ENCODE measurements at places on chromosomes 5 and 9. TPM values are rescaled to one million over a fixed set of nuclear protein-coding genes. Genes with fewer than 3 reads are reported as not detected.

SPAAR gene
- 9.8 TPM for total RNA-seq

- no peak for DNase-seq
Observed at GRCh38 chr5:179802950-179803562, 3.6 kb downstream of the MGAT4B start.

GRCh38 chr5:135850231-135850630, 15.8 kb downstream of the SLC25A48 start:
- DNase-seq: no peak

GRCh38 chr5:18968966-18969365, 1019.0 kb downstream of the CDH18 start:
- no peak for DNase-seq

DNA sequence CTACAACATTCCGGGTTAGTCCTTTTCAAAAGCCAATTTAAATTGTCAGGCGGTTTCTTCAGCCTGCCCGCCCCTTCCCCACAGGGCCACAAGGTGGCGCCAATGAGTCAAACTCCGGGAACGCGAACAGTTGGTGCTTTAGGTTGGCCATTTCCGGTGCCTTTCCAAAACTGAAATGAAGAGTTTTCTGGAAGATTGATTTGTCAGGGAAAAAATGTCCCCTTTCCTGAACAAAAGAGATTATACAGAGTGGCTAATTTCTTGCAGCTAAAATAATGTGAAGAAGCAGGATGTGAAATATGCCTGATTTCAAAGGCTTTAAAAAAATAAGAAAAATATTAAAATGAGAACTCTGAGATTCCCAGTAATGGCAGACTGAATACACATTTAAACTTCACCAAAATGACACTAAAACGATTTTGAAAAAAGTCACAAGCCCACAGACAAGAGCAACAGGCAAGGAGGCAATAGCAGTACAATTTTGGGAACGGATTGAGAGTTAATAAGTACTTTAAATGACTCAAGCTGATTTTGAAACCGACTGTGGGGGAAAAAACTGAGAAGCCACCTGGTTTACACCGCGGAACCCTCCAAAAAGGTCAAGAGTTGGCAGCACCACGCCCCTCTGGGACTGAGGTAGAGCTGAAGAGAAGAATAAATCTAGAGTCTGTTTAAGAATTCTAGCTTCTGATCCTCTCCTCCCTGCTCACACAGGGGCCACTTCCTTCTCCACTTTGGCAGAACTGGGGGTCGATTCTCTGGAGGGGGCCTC, 45.7 kb downstream of the SLC46A2 start:
- peak; percentile 87 for DNase-seq

GRCh38 chr5:118921866-118922265, 66.5 kb downstream of the DTWD2 start:
- DNase-seq: no peak

GRCh38 chr5:170289764-170290163, 7.8 kb downstream of the LCP2 start:
- peak; percentile 73 for DNase-seq

Data from left ventricle myocardium superior (tissue), 1 donor.